ENCODE measurements at places on chromosomes 6 and 20.

GRCh38 chr6:398065-398464 is 6.5 kb downstream of the IRF4 start:
- no peak for DNase-seq

DNA sequence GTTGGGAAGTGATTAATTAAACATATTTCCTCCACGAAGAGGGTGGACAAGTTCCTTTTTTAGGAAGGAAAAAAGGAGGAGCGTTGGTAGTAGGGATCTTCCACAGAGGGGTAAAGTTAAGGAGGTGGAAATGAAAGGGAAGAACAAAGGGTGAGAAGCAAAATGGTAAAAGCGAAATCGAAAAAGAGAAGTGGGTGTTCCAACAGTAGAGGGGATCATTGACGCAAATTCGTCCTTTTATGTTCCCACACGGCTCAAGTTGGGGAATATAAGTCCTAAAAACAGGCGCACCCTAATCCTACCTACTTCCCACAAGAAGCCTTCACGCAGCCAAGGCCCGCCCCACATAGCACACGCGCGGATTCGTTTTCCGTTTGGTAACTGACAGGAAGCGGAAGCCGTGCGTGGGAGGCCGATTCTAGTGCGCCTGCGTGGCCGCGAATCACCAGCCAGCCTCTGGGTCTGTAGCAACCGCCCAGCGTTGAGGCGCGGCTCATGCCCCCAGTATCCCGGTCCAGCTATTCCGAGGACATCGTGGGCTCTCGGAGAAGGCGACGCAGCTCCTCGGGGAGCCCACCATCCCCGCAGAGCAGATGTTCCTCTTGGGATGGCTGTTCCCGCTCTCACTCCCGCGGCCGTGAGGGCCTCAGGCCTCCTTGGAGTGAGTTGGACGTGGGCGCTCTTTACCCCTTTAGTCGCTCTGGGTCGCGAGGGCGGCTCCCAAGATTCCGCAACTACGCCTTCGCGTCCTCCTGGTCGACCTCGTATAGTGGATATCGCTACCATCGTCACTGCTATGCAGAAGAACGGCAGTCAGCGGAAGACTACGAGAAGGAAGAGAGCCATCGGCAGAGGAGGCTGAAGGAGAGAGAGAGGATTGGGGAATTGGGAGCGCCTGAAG is at the start of gene NKAPL:
Gene NKAPL, plus strand, starts transcription at position 421 of the 901 bp plus-strand sequence. Its CDS starts 75 bp downstream, at position 496.
- no peak for DNase-seq

- peak; percentile 95 for DNase-seq
These were observed 27.7 kb downstream of the ALDH5A1 start for GRCh38 chr6:24522228-24523176.

DNA sequence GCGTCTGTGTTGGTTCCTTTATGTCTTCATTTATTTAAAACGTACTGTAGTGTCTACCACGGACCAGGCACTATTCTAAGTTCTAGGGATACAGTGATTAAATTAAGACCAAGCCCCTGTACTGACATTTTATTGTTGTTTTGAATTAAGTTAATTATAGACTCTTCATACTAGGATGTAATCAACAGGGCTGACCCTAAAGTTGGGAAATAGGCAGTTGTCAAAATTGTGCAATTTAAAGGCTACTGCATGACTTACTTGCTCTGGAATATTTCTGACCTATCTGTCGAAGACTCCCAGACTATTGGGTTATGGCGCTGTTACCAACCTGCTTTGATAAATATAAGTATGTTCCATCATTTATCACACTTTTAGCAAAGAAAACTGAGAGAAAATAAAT is 6.7 kb downstream of the MYO6 start:
- no peak for DNase-seq

DNA sequence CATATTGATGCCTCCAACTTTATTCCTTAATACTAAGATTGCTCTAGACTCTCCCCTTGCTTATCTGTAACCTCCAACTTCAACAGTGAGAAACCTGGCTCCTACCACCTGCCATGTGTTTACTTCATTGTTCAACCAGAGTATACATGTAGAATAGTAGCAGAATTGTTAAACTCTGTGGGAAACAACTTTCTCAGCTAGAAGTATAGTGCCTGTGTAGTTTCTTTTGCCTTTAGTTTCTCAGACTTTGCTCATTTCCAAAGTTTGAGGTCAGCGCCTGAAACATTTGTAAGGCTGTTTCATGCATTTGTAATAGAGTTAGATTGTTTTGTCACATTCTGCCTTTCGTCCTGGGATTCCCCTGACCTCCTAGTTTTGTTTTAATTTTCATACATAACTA is 34.9 kb upstream of the HECA start:
- no peak for DNase-seq

- peak; percentile 23 for DNase-seq
These were observed 33.0 kb downstream of the HNF4A start for GRCh38 chr20:44388466-44389023.

GRCh38 chr6:67141005-67141404 is 1434.0 kb upstream of the EYS start:
- DNase-seq = no peak

GRCh38 chr6:136782021-136782770 is 10.1 kb downstream of the MAP3K5 start:
- DNase-seq = no peak

GRCh38 chr6:119361209-119361608 is 11.6 kb upstream of the MAN1A1 start:
- no peak for DNase-seq

DNA sequence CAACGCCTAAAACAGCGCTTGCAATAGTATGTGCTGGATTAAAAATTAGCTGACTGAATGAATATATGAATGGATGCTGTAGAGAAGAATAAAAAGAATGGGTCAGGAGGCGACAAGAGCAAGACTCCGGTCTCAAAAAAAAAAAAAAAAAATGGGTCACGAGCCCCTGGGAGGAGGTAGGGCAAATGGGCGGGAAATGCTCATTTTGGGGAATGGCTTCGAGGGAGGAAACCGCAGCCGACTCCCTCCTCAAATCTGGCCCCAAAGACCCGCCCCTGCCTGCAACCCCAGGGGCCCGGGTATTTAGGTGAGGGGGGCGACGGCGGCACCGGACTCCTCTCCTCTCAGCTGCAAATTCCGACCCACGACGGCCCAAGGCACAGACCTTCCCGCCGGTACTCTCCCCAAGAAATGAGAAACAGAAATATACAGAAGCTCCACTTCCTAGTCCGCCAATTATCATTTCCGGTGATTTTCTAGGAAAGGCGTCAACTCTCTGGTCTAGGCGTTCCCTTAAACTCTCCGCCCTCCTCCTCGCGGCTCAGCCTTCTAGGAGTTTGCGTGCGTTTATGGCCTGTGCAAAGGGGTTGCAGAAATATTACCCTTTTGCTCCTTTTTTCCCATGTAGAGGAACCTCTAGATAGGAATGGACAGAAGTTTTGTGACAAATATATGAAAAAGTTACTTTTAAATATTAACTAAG is at the start of gene ZNF311:
Gene ZNF311, minus strand, starts transcription at position 133 of the 703 bp plus-strand sequence. CDS start 1,361 bp downstream, outside the sequence.
- DNase-seq = no peak

DNA sequence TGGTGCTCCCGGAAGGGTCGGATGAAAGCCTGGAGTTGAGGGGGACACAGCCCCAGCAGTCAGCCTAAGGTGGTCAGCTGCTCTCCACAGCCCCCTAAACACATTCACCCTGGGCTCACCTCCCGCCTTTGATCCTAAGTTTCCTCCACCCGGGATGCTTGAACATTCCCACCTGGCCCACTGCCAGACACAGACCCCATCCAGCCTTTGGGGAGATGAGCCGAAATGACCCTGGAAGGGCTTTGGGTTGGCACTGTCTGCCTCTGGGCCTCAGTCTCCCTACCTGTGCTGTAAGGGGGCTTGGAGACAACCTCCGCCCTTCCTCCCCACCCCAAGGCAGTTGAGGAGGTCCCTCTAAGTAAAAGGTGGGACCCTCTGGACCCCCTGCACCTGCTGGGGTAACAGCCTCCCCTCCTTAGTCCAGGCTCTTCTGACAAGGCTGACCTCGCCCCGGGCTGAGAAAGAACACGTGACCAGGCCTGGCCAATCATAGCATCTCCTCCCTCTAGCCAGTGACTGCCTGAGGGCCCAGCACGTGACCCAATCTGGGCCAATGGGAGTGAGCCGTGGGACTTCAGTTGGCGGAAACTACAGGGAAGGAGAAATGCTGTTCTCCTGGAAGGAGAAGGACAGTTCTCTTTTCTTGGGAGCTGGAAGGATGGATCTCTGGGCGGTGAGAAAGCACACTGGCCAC is 16.9 kb upstream of the UBE2V1 start:
- DNase-seq = no peak

DNA sequence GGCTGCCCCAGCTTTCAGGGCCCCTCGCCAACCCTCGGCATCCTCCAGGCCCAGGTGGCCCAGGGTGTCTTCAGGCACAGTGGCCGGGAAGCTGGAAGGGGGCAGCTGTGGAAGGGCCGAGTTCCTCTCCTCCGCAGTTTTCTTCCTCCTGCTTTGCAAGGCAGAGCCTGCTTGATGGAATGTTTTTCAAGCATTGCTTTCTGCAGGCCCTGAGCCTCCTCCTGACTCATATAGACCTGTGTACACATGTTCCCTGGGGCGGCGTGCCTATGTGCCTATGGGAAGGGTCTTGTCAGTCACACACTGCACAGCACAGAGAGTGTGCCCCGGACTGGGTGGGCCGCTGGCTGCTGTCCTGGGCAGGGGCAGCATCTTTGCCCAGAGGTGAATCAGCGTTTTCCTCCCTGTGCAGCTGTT is 107.5 kb downstream of the ERMARD start:
- no peak for DNase-seq

DNA sequence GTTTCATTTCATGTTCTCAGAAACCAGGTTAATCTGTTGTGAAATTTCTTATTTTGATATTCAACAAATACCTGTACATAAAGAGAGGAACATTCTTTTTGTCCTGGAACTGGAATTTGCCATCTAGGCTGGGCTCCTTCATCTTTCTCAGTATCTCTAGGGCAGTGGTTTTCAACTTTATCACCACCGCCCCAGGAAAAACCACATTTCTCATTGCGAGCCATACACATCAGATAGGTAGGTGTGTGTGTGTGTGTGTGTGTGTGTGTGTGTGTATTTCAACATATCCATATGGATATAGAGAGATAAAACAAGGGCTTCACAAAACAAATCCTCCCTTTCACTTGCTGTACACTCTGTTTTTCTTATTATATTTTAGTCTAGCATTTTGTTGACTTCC is 24.1 kb downstream of the BFSP1 start:
- DNase-seq = no peak

DNA sequence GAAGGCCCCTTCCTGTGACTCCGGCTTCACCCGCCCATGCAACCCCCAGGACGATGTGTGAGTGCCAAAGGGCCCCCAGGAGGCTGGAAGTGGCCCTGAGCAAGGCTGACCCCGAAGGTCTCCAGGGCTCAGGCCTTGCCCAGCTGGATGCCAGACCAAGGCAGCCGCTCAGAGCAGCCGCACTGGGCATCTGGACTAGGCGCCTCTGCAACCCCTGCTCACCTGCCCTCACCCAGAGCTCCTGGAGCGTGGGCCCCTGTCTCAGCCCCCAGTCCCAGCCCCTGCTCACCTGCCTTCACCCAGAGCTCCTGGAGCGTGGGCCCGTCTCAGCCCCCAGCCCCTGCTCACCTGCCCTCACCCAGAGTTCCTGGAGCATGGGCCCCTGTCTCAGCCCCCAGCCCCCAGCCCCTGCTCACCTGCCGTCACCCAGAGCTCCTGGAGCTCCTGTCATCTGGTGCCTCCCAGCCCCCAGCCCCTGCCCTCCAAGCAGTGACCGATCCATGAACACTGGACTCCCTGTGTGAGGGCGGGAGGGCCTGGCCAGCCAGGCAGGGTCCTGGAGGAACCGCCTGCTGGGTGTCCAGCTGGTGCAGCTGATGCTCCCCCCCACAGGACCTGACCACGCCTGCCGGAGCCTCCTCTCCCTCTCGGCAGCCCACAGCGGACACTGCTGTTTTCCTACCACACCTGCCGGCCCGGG is 1.1 kb downstream of the SRMS start:
- no peak for DNase-seq

All from NCI-H2029 treated with DMSO at 0.1 percent for 48 hours (cell line).